ENCODE measurements at places on chromosomes 2 and 18.
A peak's percentile ranks its signal among the peaks of the same experiment; 100 is the strongest.

DNA sequence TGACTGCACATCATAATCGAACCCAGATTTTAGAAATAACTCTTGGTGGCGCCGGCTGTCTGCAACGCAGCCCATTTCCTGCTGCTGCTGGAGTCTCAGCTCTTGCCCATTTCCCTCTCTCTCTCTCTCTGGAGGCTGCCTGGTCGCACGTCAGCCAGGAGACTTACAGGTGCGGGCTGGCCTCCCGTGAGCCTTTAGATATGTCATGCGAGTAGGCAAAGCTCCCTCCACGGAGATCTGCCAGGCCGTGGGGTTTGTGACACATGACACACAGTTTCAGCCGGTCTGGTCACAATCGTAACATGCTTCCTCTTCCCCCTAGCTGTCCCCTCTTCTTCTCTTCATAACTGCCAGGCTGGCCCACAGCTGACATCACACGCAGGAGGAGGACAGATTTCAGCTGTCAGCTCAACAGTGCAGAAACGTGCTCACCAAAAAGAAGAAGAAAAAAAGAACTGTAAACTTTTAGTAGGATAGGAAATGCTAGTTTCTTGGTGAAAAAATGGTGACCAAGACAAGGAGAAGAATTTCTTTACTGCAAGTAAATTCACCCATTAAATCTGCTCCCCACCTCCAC, 489.3 kb downstream of the ZNF516 start:
- DNase-seq: peak; percentile 41

- DNase-seq: no peak
Observed at GRCh38 chr2:127320067-127320466, 26.1 kb upstream of the ERCC3 start.

DNA sequence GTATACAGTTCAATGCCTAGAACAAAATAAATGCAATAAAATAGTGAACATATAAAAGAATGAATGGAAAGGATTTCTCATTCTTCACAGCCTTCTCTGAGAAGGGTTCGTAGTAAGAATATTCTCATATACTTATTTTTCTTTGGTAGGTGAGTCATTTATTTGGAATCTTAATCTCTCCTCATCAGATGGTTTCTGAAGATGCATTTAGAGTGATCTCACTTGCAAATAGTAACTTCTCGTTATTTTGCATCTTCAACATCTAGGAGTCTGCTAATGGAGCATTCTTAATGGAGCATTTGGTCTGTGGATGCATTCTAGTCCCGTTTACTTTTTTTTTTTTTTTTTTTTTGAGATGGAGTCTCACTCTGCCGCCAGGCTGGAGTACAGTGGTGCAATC, 3.9 kb downstream of the UBXN4 start:
- no peak for DNase-seq

DNA sequence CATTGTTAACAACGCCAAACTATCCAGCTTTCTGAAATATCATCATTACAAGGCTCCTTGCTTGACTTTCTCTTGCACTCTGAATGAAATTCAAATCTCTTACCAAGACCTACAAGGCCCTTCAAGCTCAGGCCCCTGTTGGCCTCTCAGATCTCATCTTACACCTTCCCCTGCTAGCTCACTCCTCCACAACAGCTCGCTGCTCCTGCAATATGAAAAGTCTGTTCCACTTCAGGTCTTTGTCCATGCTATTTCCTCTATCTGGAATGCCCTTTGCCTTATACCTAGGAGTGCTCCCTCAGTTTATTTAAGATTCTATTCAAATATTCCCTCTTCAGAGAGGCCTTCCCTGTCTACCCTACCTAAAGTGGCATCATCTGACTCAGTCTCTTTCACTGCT, 91.7 kb downstream of the SESTD1 start:
- no peak for DNase-seq

GRCh38 chr18:40159141-40160017, 1795.7 kb upstream of the PIK3C3 start:
- DNase-seq: no peak

Data from right hindlimb (tissue), 1 donor.